Muscle of arm (tissue), 14 donors: ENCODE measurements at places on chromosomes 4 and X. TPM values are rescaled to one million over a fixed set of nuclear protein-coding genes. Genes with fewer than 3 reads are reported as not detected.

GRCh38 chr4:106647451-106647850 is 278.9 kb upstream of the GIMD1 start:
- no peak for DNase-seq

GRCh38 chr4:138611721-138612120 is 369.6 kb upstream of the SLC7A11 start:
- DNase-seq: no peak

- no peak for DNase-seq
Measured at GRCh38 chr4:77586951-77587383, 18.7 kb upstream of the CXCL13 start.

- DNase-seq: peak; percentile 30
Measured at GRCh38 chr4:70177090-70177489, 18.4 kb upstream of the ODAM start.

Gene PNMA6F
- not detected for polyA plus RNA-seq
